ENCODE measurements at places on chromosomes 7 and 10.

GRCh38 chr7:142759433-142759832, 10.2 kb downstream of the PRSS1 start:
- no peak for DNase-seq

DNA sequence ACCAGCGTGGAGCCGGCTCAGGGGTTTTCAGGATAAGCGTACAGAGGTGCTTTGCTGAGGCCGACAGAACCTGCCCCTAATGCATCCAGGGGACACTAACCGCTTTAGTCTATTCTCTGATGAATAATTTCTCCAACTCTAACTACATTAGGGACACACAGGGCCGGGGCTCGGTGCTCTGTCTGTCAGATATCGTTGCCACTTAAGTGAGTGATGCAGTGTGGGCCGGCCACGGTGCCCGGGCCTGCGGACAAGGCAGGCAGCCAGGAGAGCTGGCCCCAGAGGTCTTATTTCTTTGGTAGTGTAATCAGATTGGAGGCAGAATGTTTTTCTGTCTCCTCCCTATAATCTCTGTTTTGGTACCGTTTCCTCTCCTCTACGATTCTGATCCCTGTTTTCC, 62.7 kb downstream of the ADRA2A start:
- DNase-seq, result no peak

DNA sequence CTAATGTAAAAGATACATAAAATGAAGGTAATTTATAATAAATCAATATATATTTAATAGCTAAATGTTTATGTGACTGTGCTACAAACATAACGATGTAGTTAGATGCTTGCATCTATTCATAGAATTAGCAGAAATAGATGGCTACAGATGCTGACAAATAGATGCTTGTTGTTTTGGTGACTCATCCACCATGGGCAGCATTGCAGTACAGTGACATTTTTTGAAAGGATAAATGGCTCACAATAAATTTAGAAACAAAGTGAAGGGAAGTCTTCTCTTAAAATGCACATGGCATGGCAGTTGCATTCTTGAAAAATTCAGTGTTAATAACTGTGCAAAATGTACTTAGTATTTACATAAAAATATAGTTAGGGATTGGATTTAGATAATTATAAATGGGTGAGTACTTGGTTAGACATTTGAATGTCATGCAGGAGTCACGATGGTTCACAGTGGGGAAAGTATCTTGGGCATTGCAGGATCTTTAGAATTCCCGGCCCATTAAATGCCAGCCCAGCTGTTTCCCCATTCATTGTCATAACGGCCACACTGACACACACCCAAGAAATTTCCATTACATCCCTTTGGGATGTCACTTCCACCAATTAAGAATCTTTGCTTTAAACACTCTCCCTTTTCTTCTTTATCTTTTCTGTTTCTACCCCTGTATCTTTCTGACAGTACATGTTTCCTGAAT, 564.1 kb downstream of the ATRNL1 start:
- no peak for DNase-seq

- no peak for DNase-seq
Measured at GRCh38 chr10:34816501-34817002, 1.5 kb upstream of the PARD3 start.

DNA sequence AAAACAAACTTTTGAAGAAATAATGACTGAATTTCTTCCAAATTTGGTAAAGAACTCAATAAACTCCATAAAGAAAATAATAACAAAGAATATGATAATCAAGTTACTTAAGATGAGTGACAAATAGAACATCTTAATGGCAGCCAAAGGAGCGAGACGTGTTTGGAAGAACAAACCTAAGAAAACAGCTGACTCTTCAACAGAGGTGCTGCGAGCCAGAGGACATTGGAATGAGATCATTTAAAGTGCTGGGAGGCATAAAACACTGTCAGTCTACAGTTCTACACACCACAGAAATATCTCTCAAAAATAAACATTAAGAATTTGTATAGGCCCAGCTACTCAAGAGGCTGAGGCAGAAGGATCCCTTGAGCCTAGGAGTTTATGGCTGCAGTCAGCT, 443.5 kb downstream of the PAXIP1 start:
- no peak for DNase-seq

GRCh38 chr10:117241541-117242462, 888 bp downstream of the SLC18A2 start:
- DNase-seq, result no peak

DNA sequence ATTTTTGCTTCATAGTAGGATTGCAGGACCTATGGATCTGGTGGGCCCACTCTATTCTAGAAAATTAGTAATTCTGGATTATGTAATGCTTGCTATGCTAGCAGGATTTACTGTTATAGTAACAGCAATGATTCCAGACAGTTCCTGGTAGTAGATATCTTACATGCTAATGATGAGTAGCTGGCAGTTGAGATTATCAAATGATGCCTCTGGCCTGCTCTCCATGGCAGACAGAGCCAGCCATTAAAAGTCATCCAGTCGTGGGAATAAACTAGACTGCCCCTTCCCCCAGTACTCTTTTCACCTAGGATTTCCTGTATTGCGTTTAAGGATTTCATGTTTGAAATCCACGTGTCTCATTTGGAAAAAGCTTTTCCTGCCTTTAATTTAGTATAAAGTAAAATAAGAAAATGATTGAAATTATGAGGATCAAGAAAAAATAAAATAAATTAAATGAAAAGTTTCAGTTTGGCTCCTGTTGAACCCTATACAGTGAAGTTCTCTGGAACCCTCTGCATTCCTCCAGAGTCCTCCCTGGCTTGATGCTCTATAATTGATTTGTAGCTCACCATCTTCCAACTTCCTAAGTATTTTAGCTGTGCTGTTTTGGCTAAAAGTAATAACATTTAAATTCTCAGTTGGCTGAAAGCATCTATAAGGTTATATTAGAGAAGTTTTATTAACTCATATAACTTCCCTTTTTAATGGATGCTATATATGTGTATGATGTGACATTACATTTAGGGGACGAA, 14.6 kb downstream of the UMAD1 start:
- DNase-seq, result no peak

Data from stimulated activated effector memory CD8-positive, alpha-beta T cell treated with anti-CD3 and anti-CD28 coated beads, Interleukin-12 subunit alpha, Interleukin-12 subunit beta, amount 100 ng/mL, for 72 hours (primary cell).